ENCODE measurements at places on chromosomes 3 and 15.

GRCh38 chr3:9416139-9416780 lies 18.8 kb downstream of the SETD5 start:
- no peak for DNase-seq

DNA sequence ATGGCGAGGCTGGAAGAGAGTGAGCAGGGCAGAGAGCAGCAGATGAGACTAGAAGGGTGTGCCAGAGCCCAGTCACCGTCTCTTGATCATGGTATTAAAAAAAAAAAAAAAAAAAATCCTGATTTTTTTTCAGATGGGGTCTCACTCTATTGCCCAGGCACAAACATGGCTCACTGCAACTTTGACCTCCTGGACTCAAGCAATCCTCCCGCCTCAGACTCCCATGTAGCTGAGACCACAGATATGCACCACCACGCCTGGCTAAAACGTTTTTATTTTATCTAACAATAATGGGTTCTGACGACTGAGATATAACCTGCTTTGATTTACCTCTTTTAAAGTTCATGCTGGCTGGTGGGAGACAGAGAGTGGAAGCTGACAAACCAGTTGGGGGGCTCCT lies 4.0 kb downstream of the GNB4 start:
- DNase-seq: no peak

DNA sequence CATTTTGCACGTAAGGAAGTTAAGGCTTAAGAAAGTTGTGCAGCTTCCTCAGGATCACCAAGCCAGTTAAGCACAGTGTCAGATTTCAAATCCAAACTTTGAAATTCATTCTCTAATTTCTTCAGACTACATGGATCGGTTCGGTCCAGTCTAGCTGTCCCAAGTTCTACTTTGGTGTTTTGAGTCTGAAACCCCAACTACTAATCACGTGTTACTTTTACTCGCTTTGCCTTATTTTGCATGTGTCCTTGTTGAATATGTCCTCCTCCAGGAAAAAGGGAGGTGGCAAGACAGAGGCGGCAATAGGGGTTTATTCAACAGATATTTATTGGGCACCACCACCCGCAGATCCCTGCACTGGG lies 522 bp upstream of the GXYLT2 start:
- DNase-seq: no peak

DNA sequence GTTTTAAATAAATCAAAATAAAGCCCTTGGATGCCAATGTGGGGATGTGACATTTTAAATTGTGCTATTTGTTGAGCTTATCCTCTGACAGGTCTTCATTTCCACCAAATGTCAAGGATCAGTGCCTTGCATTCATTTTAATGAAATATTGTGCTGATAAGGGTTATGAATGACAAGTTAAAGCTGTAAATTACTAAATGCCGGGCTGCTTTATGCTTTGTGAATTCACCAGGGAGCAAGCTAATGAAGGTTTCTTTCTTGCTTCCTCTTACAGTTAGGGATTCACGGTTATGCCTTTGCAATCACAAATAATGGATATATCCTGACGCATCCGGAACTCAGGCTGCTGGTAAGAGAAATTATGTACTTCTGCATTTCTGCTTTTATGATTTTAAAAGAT lies 81.7 kb downstream of the LRTM1 start:
- DNase-seq: no peak

- no peak for DNase-seq
Measured at GRCh38 chr3:154889227-154889634, 190.9 kb upstream of the MME start.

- DNase-seq: no peak
Measured at GRCh38 chr3:77254967-77255831, 215.3 kb downstream of the ROBO2 start.

DNA sequence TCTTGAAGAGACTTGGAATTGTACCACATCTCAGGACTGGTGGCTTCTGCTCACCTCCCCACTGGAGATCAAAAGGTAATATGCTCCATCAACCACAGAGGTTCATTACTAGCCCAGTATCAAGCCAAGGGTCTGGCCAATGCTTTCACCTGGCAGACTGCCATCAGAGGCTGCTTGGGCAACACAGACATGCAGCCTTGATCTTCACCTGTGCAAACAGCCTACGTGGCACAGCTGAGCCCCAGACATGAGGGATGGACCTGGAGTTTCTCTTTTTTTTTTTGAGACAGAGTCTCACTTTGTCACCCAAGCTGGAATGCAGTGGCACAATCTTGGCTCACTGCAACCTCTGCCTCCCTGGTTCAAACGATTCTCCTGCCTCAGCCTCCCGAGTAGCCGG lies 105.6 kb upstream of the HES1 start:
- DNase-seq: no peak

DNA sequence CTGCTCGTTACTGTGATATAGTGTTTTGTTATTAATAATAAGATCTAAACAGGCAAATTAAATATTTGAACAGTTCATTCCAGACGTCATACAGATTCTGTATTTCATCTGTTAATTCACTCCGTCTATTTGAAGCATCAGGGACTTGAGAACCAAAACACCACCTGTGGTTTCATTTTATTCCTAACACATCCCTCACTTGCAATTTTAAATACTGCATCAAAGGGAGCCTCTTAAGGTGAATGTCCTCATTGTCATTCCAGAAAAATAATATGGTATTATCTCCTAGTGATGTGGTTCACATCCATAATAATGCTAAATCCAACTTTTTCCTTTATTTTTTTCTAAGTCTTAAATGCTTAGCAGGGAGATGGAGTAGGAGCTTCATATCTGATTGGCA lies 1390.9 kb upstream of the CADM2 start:
- no peak for DNase-seq

- DNase-seq: no peak
Measured at GRCh38 chr15:39587731-39588530, 7.1 kb downstream of the THBS1 start.

DNA sequence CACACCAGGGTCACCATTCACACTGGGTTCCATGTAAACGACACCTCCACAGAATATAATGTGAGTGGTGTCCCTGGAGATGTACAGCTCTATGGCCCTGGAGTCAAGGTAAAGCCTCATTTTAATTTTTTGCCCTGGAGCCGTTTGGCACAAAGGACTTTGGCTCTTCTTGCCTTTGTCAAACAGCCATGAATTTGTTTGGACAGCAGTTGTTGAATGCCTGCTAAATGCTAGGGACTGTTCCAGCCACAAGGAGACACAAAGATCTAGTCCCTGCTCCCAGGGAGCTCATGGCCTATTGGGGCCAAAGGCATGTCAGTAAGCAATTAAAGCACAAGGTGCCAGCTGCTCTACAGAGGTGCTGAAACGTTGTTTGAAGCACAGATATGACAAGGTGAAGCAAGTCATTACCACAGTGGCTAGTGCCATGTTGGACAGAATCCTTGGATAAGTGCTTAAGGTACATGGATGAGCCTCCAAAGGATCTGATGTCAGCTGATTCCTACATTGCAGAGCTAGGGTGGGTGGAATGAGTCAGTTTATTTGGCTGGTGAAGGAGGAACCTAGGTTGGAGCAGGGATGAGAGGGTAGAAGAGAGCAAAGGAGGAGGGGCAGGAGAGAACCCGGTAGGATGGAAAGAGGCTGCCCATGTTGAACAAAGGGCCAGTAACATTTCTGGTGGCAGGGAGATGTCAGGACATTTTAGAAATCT lies 171.9 kb upstream of the CTDSPL start:
- DNase-seq: no peak

- DNase-seq: no peak
Measured at GRCh38 chr3:7667774-7668173, 806.9 kb downstream of the GRM7 start.

DNA sequence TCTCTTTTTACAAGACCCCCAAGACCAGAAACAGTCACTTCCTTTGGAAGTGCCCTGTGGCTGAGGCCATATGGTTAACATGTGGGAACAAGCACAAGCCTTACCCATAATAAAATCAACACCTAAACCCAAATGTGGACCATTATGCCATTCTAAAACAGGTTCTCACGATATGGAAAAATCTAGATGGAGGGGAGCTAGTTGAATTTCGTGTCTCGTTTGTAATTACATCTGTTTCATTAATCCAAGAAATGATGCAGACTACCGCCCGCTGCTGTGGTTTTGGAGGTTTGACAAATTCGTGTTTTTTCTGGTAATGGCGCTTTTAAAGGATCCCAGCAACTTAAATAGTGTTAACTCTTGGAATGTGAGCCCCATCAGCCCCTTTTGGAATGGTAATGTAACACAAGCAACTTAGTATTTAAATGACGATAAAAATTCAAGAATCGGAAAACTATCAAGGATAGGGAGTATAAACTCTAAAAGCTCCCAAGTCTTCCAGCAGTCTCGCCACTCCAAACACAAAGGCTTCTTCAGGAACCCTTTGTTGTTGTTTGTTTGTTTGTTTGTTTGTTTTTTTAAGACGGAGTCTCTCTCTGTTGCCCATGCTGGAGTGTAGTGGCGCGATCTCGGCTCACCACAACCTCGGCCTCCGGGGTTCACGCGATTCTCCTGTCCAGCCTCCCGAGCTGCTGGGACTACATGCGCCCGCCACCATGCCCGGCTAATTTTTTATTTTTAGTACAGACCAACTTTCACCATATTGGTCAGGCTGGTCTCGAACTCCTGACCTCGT lies 1.1 kb downstream of the CNBP start:
- no peak for DNase-seq

- DNase-seq: peak; percentile 98
Measured at GRCh38 chr15:41972253-41973242, at the start of gene EHD4. Gene EHD4, minus strand, starts transcription at chr15:41972557. Its CDS starts 63 bp downstream, at chr15:41972494.

- no peak for DNase-seq
Measured at GRCh38 chr15:96355568-96356187, 25.2 kb downstream of the NR2F2 start.

- DNase-seq: no peak
Measured at GRCh38 chr15:71476823-71477222, 333.5 kb upstream of the NR2E3 start.

DNA sequence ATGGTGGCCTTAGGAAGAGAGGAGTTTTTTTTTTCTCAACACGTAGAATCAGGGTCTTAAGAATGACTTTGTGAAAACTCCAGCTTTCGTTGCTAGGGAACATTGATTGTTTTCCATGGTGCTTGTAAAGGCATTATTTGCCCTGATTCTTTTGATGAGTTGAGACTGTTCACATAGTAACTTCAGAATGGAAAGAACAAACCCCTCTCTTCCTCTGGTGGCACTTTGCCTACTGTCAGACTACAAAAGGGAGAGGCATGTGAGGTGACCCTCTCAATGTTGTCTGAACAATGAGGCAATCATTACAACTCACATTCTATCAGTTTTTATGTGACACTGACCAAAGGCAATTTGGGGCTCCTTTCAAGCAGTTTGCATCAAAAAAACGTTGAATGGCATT lies 477.8 kb downstream of the FGF12 start:
- no peak for DNase-seq

DNA sequence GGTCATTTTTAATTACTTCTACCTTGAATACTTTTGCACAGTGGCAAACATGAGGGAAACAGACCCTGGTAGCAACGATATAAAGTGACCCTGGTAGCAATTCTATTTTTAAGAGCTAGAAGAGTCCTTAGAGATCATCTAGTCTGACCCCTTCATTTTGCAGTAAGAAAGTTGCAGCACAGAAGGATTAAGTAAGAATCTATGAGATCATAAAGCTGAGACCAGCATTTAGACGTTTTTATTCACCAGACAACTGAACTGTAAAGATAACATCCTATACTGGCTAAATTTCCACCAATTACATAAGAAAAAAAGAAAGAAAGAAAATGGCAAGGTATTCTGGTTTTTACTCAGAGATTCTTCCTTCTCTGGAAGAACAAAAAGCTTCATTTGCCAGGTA lies 49.9 kb downstream of the LRRFIP2 start:
- no peak for DNase-seq

GRCh38 chr3:194682694-194683310 lies 2.9 kb upstream of the FAM43A start:
- DNase-seq: no peak

DNA sequence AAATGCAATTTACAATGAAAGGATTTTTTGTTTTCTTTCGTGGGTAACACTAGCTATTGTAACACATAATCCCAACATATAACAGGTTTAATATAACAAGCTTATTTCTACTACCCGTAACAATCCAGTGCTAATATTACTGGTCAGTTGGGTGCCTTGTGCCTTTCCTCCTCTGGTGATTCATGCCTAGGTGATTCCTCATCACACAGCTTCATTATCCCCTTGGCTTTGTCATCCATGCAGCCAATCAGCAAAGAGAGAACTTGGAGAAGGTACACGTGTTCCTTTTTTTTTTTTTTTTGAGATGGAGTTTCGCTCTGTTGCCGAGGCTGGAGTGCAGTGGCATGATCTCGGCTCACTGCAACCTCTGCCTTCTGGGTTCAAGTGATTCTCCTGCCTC lies 30.7 kb downstream of the CHST14 start:
- DNase-seq: no peak

DNA sequence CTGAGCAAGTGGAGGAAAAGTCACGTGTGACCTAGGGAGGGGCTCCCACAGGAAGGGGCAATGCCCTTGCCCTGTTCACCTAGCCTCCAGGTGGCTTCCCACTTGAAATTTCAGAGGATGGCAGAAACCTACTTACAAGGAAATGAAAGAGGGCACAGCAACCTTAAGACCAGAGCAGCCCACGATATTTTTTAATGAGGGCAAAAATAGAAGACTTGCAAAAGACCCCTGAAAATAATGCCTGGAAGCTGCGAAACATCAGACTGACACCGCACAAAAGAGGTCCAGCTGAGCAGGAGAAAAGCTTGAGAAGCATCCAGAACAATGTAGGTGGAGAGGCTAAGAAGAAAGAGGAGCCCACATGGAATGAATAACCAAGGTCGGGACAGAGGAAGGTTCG lies 66.1 kb downstream of the KLF15 start:
- no peak for DNase-seq

- DNase-seq: no peak
Measured at GRCh38 chr3:148992635-148993255, 1.4 kb downstream of the GYG1 start.

- no peak for DNase-seq
Measured at GRCh38 chr15:40471105-40471807, 472 bp downstream of the CHST14 start.

GRCh38 chr3:148840451-148840850 lies 12.8 kb downstream of the CPB1 start:
- no peak for DNase-seq

DNA sequence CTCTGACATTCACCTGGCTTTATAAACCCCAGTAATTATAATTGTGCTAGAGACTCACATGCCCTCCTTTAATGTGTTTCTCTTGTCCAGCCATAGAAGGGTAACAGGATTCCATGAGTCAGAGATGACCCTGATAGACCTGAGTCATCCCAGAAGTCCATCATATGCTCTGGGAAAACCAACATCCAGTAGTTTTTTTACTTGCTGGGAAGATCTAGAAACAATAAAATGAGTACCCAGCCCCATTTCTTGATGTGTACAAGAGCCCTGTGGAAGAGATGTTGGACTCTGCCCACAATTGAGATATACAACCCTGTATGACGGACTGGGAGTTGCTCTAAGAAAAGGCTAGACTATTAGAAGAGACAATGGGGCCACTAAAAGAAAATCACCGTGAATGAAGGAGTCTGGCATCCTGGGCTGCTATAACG lies 22.4 kb upstream of the THUMPD3 start:
- DNase-seq: no peak

DNA sequence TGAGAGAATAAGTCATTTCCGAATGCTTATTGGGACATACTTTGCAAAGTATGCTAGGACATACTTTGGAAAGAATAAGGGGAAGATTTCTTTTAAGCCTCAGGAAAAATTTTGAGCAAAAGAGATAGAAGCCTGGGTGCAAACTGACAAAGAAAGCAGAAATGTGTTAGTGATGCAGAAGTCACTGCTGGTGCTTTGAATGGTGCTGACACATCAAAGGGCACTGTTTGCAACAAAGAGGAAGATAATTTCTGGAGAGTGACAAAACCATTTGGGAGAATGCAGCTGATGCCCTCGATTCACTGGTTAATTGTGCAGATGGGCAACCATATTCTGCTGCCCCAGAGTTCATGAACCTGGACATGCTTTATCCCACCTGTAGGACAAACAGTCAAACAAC lies 11.0 kb upstream of the RAP2B start:
- DNase-seq: no peak
